ELF-1 (cell line): ENCODE measurements at places on chromosomes 6 and 20.

DNA sequence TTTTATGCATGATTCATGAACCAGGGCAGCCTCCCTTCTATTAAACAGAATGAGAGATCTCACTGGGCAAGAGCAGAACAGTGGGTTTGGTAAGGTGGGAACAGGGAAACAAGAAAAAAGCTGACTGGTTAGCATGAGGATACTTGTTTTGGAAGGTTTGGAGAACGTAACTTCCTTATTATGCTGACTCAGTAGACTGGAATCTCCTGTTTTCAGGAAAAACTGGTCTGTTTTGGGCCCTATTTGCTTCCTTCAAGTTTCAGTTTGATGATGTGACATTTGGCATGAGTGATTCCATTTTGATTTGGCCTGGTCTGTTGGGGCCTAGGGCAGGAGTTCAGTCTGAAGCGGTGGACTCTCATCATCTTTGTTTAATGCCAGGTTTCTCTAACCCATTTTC, 172.0 kb downstream of the MYLK4 start:
- peak; percentile 26 for DNase-seq

DNA sequence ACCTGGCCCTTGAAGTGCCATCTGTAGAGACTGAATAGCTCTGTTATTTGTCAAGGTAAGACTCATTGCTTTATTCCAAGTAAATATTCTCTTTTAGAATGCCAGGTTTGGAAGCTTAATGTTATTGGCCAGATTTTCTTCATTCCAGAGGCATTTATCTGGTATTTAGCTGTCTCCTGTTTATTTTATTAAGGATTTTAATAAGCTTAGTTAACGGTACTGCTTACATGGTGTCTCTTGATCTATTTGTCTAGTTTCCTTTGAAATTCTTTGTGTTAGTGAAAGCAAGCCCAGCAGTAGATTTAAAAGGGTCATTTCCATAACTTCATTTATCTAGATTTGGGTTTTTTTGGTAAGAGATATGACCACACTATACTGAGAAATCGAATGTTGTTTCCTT, 7.7 kb downstream of the RALY start:
- DNase-seq: no peak

GRCh38 chr6:3683331-3683730, 68.2 kb downstream of the PXDC1 start:
- DNase-seq: no peak

DNA sequence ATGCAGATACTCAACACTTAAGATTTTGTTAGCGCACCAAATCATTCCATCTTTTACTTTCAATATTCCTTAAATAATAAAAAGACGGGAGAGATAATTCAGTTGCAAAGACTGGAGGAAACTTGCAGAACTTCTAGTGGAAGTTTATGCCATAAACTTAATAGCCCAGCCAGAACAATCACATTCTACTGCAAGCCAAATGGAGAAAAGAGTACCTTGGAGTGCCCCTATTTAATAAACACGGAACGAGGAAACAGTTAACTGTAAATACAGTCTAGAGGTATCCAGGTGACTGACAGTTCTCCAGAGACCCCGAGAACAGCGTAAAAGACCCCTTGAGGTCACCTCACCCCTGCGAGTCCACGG, 635 bp downstream of the SLC35B3 start:
- no peak for DNase-seq

GRCh38 chr6:135534773-135535380, 37.3 kb upstream of the AHI1 start:
- no peak for DNase-seq

DNA sequence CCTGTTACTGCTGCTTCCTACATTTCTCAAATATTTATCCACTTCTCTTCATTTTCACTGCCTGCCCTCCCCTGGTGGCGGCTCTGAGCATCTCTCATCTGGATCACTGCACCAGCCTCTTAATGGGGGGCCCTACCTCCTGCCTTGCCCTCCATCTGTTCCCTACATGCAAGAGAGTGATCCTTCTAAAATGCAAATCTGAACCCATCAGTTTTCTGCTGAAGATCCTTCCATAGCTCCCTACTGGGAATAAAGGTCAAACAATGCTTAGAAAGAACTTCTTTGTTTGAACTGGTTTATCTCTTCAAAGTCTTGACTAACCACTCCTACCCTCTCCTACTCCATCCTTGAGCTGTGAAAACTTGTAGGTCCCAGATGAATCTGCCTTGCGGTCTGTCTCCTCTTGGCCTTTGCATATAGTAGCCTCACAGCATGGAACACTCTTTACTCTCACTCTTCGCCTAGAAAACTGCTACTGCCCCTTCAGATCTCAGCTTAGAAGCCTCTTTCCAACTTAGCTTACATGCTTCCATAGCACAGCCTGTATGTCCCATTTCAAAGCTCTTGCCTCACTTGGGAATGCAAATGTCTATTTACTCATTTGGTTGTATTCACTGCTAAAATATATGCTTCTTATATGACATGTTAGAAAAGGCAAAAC, 119.3 kb downstream of the QRSL1 start:
- peak; percentile 54 for DNase-seq

DNA sequence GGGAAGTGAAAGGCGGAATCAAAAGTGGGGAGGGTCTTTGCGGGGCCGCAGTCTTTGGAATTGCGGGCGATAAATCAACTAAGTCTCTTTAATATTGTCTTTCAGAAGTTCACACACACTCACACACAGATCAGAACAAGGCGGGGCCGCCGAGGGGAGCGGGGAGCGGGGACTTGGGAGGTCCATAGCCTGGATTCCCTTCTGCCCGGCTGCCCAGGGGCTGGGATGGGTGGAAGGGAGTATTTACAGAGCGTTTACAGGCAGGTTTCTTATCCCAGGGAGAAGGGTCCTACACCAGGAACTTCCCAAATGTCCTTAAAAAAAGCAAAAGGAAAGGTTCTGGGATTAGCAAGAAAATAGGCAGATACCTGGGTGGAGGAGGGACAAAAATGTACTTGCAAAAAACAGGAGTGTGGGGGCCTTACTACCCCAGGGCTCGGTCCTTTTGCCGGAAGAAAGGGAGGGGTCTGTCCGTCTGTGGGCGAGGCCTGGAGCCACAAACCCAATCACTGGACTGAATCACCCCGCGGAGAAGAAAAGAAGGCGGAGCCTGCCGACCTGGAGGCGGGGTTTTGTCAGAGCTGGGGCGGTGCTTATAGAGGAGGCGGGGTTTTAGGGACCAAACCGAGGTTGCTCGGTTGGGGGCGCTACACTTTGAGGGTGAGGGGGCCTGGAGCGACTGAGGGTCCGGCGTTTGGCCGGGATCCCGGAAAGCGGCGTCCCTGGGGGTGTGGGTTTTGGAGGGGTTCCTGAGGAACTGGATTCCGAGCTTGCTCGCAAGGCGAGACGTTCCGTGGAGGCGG, 3.2 kb downstream of the PRRT1 start:
- DNase-seq: peak; percentile 93

DNA sequence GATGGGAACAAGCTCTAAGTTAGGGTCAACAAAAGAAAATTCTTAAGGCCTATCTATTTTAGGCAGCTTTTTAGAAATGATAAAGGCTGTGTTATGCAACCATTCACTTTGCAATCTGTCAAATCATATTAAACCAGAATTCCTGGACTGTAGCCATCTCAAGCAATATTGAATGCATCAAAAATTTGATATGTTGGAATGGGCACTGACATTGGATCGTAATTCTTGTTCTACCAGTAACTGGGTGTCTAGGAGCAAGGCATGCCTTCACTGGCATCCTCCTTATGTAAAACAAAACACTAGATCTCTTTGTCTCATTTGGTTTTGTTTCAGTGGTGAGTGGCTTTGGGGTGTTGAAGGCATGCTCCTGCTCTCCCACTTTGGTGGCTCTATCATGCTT, 145.6 kb downstream of the JARID2 start:
- no peak for DNase-seq

GRCh38 chr6:26536571-26537159, 1.5 kb upstream of the HMGN4 start:
- peak; percentile 69 for DNase-seq

- peak; percentile 62 for DNase-seq
Measured at GRCh38 chr6:143940011-143940597, 68.0 kb downstream of the PLAGL1 start.

GRCh38 chr6:23181356-23182110, 612.2 kb downstream of the HDGFL1 start:
- no peak for DNase-seq

DNA sequence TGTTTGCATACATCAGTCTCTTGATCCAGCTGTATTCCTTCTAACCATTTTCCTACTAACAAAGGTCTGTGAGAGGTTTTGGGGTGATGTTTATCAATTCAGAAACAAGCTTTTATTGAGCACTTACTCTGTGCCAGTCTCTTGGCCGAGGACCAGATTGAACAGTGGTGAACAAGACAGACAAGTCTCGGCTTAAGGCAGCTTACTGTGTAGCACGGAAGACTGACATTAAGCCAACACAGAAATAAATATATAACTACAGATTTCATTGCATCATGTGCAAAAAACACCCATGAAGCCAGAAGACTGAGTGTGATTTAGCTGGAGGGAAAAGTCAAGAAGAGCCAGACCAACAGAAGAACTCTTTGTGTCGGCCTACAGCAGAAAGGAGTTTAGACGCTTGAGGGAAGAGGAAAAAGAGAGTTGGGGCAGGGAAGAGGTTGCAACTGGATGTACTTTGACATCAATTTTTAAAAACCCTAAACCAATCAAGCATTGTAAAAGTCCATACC, 549.6 kb upstream of the CITED2 start:
- DNase-seq: no peak

- no peak for DNase-seq
Measured at GRCh38 chr6:34445313-34445860, 19.5 kb upstream of the RPS10 start.

GRCh38 chr6:29375191-29375590, at the start of gene OR12D3:
OR12D3 (minus strand) TSS chr6:29375291; CDS start chr6:29375287, 4 bp downstream.
- no peak for DNase-seq

DNA sequence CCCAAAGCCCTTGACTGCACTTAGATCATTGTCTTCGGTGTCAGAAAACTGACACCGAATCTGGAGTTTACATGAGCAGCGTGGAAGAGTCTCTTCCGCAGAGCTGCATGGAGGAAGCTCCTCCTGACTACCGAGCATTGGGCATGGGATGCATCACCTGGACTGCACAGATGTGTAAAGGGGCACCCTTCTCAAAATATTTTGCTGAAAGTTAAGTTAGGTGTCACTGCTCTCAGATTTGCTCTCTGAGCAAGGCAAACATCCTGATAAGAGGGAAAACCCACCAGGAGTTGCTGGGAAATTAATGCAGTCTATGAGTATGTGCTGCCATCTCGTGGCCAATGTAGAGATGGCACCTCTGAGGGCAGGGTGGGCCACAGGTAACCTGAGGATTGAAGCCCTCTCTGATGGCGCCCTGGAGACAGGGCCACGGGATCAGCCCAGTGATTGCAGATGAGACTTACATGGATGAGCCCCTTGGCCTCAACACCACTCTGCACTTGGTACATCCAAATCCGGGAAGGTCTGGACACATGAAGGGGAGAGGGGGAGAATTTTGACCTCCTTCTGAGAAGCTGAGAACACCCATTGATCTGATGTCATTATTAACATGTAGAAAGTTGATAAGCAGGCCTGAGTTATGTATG, 129.9 kb downstream of the LPA start:
- peak; percentile 86 for DNase-seq

DNA sequence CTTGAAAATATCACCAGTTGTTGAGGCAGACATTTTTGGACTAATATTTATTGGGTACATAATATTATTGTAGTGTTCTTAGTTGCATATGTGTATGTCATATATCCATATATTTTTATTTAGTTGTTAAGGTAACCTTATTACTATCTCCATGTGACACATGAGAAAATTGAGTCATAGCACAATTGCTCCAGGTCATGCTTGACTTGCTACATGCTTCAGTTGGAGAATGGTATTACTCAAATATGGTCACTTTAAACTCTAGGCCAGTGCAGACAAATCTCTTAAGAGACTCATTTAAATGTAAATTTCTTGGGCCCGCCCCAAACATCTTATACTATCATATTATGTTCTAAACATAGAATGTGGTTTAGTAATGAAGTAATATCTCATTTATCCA, 246.1 kb downstream of the RIMS1 start:
- DNase-seq: no peak

DNA sequence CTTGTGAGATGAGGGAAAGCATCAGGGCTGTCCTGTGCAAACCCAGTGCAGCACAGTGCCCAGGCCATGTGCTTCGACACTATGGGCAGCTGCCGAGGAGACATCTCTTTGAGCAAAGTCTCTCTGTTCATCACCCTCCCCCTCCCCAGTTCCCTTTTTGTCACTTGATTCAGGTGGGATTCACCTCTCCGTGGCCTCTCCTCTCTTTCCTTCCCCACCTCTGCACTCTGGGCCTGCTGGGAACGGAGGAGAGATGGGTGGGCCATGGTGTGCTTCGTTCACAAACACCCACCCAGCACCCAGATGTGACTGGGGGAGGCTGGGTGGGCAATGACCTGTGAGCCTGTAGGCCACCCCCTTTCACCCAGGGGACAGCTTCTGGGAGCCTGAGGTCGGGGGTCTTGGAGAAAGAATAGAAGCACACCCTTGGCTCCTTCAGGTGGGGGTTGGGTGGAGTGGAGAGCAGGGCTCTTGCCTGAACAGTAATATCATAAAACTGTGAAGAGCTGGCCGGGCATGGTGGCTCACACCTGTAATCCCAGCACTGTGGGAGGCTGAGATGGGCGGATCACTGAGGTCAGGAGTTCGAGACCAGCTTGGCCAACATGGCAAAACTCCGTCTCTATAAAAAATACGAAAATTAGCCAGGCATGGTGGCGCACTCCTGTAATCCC, 33.5 kb upstream of the DLGAP4 start:
- no peak for DNase-seq

DNA sequence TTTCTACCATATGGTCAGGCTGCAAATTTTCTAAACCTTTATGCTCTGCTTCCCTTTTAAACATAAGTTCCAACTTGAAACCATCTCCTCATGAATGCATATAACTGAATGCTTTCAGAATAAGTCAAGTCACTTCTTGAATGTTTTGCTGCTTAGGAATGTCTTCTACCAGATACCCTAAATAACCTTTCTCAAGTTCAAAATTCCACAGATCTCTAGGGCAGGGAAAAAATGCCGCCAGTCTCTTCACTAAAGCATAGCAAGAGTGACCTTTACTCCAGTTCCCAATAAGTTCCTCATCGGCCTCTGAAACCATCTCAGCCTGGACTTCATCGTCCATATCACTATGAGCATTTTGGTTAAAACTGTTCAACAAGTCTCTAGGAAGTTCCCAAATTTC, 1011.2 kb upstream of the CITED2 start:
- no peak for DNase-seq
